ENCODE measurements at places on chromosomes 13 and 19. TPM values are rescaled to one million over a fixed set of nuclear protein-coding genes. Genes with fewer than 3 reads are reported as not detected.

The PSG1 gene
- not detected for total RNA-seq

The LRRC4B gene
- total RNA-seq, result 1.2 TPM

The CLEC17A gene
- 0.76 TPM for total RNA-seq

The ZNF665 gene
- total RNA-seq, result 5.4 TPM

- DNase-seq, result no peak
Observed at GRCh38 chr13:51549050-51549449, 35.2 kb upstream of the WDFY2 start.

The ZNF524 gene
- 22.9 TPM for total RNA-seq

The ANKRD24 gene
- 0.72 TPM for total RNA-seq

The TMEM190 gene
- total RNA-seq, result not detected

All from kidney (tissue), 22 donors.